ENCODE measurements at places on chromosomes 2 and 18. TPM values are rescaled to one million over a fixed set of nuclear protein-coding genes. Genes with fewer than 3 reads are reported as not detected.

CTAGE1 gene
- polyA plus RNA-seq = not detected

AQP12B gene
- polyA plus RNA-seq = 0.56 TPM

SP140 gene
- polyA plus RNA-seq = 1.3 TPM

SP9 gene
- polyA plus RNA-seq = 1.9 TPM

SULT1C2 gene
- polyA plus RNA-seq = 0.95 TPM

SERPINB3 gene
- polyA plus RNA-seq = not detected

ADI1 gene
- 50.3 TPM for polyA plus RNA-seq

SCN3A gene
- 34.9 TPM for polyA plus RNA-seq

BMP10 gene
- polyA plus RNA-seq = not detected

BCL11A gene
- 61.6 TPM for polyA plus RNA-seq

BOK gene
- polyA plus RNA-seq = 48.2 TPM

ASPRV1 gene
- 7.0 TPM for polyA plus RNA-seq

TUBB8B gene
- polyA plus RNA-seq = not detected

SERPINB11 gene
- not detected for polyA plus RNA-seq

MRPL33 gene
- 102 TPM for polyA plus RNA-seq

Data from spinal cord (tissue), 10 donors.